Epithelial cell of proximal tubule (primary cell): ENCODE measurements at places on chromosomes 6 and 20. TPM values are rescaled to one million over a fixed set of nuclear protein-coding genes. Genes with fewer than 3 reads are reported as not detected.

DNA sequence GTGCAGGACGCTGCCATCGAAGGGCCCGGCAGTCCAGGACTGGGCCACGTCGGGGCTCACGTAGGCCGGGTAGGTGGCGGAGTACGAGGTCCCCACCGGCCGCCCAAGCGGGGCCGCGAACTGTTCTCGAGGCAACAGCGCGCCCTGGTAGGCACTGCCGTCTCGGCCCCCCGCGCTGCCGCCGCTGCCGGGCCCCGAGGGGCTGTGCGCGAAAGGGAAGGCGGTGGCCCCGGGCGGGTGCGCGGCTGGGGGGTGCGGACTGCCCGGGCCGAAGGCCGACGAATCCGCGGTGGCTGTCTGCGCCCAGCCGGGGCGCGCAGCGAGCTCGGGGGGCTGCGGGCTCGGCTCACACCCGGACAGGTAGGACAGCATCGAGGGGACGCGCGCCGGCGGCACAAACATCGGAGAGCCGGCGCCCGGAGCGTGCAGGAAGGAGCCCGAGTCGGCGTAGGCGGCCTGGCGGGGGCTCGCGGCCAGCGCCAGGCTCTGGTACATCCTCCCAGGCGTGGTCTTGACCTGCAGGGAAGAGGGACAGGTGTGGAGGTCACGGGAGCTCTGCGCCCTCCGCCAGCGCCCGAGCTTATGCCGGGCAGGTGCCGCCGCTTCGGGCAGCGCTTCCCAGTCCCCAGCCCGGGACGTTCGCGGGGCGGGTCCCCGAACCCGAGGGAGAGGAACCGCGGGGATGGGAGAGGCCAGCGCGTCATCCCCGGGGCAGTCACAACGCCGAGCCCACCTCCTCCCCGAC is 596 bp downstream of the GATA5 start:
- no peak for DNase-seq

TRIM40 gene
- not detected in 2 replicates for total RNA-seq

DNA sequence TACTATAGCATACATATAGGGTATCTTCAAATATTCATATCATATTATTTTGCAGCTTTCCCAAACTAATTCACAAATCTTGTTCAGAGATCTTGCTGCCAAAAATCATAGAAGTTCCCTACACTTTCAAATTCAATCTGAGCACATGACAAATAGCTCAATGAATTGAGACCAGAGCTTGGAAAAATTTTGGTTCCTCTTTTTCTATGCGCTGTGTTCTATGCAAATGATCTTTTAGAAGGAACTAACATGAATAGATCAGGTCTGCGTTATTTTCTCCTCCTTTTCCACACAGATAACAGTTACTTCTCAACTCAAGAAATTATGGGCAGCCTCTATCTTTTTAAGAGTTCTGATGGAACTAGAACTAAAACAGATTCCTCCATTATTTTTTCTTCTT is 316.3 kb downstream of the ARHGAP18 start:
- no peak for DNase-seq

GRCh38 chr6:165641672-165642156 is 21.3 kb downstream of the PDE10A start:
- no peak for DNase-seq

DNA sequence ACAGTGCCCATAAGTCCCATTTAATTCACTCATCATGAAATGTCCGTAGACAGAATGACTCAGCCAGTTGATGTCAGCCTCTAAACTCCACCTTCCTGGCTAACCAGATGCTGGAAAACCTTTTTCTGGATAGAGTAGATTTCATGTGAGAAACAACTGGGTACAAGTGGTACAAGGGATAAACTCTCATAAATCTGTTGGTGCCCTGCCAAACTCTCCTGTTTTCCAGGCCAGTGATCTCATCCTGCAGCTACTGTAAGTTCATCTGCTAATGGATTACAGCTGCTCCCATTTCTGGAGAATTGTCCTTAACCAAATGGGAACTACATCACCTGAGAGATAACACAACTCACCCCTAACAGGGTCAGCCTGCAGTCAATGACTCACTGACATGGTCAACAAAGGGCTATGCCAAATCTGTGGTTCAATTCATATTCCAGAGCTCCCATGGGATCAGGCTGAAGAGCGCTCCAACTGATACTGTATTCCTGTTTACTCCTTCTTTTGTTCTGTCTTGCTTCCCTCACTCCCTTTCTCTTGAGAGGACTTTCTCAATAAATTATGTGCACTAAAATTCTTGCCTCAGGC is 210.1 kb upstream of the HDDC2 start:
- DNase-seq = no peak

DNA sequence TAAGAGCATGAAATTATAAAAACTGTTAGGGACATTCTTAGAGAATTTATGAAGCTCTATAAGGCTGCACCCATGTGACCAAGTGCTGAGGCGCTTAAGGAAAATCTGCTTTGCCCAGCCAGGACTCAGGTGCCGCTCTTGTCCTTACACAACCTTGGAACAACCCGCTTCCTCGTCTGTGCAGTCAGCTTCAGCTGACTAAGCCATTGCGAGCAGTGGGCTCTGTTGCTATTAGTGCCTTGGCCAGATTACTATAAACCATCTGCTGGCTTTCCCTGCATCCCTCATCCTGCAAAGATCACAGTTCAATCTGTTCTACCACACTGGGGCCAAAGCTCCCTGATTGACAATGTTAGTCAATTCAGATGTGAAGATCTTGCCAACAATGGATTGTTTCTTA is 89.1 kb upstream of the E2F3 start:
- DNase-seq = no peak

MYH7B gene
- not detected in 2 replicates for total RNA-seq

DEFB124 gene
- not detected in 2 replicates for total RNA-seq

DNA sequence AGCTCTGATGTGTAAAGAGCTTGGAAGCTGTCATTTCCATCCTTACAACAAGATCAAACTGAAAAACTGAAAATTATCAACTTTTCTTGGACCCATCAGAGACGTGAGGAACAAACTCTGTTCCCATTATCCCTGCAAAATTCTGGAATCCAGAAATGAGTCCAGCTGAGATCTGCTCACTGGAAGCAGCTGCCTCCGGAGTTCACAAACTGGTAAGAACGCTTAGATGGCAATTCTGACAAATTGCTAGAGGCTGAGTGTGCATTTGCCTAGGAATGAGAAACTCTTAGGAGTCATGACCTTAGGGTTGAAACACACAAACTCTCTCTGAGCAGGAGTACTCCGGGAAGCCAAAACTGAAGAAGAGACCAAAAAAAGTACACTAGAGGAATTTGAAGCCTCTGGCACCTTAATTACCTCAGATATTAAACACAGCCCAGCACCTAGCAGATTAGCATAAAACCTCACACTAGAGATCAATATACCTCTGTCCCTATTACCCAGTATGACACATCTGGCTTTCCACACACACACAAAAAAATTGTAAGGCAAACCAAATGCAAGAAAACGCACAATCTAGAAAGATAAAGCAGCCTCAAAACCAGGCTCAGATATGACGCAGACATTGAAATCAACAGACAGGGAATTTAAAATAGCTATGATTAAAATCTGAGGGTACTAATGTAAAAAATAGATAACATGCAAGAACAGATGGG is 233.5 kb upstream of the SGK1 start:
- peak; percentile 74 for DNase-seq

DNA sequence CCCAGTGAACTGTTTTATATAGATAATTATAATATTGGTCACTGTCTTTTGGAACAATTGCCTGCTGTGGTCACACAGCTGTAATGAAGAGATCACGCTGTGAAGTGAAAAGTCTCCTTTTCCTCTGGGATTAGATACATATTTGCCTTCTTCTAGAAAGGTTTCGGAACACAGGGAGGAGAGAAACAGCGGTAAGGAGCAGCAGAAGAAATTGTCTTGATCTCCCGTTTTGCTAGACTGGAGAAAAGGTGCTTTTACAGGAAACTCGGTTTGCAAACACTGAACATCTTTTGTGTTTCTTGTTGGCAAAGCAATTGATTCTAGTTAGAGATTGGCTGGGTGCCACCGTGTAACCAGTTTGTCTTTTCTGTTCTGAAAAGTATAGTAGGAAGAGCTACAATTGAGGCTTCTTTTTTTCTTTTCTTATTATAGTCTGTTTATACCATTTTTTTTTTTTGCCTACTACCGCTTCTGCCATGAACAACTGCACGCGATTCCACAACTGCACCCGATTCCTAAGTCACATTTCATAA is 404.1 kb upstream of the ID4 start:
- DNase-seq = no peak

GRCh38 chr20:25056690-25057233 is 1.2 kb downstream of the ACSS1 start:
- DNase-seq = no peak

GRCh38 chr6:87397656-87398055 is 10.1 kb upstream of the CFAP206 start:
- no peak for DNase-seq

DNA sequence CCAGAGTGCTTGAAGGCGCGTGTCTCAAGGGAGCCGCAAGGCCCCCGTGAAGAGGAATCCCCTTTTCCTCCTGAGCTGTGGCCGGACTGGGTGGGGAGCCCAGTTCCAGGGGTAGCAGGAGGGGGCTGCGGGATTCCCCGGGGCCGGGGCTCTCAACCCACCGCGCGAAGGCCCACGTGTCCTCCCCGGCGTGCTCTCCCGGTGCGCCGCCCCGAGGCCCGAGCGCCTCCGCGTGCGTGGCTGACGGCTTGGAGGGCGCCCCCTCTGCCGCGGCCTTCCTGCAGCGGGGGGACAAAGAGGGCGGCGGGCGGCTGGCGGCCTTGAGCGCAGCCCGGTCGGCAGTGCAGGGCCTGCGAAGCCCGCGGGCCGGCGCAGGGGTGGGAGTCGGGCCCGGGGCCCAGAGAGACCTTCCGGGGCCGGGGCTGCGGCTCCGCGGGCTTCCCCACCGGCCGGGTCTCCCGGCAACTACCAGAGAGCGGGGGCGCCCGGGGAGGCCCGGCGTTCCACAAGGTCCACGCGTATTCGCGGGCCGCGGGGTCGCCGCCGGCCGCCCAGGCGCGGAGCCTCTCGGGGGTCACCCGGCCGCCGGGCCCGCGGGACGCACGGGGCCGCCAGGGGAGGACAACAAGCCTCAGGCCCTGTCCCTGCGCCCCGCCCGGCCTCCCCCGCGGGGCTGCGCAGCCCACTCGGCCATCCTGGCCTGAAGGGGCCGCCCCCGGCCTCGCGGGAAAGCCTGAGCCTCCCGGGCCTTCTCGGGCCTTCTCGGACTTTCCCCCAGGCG is at the start of gene FAM217A:
Gene FAM217A (minus strand): TSS at position 447 of the 781 bp plus-strand sequence. CDS start 1,723 bp downstream, outside the sequence.
- DNase-seq = no peak

DNA sequence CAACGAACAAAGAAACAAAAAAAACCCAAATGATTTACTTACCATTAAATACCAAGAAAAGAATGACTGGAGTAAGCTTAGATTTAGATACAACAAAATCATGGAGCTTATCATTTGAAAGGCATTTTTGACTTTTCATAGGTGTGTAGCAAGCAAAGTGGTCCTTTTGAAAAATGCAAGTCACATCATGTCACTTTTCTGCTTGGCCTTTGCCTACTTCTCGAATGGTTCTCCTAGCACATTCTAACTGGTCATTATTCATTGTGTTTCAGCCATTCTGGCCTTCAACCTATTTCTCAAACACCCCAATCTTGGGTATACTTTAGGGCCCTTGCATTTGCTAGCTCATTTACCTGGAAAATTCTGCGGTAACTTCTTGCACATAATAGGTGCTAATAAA is 22.6 kb downstream of the ASXL1 start:
- DNase-seq = no peak

RBM24 gene
- total RNA-seq = 3.2 and 5.4 TPM in 2 replicates

ARMH2 gene
- total RNA-seq = not detected in 2 replicates

DNA sequence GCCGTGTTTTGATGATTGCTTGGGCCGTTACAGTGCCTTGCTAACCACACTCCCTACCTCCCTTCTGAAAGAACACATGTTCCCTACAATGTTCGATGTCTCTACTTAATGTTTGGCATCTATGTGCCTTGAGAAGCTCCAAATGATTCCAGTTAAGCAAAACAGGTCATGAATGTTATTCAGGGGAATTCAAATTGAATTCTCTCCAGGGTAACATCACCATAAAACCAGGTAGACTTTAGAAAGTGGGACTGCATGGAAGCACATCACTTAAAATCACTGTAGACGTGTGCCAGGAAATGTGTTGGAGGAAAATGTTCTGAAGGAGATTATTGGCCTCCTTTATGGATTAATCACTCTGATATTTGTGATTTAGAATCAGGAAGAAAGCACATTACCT is 128.1 kb downstream of the ADAT2 start:
- no peak for DNase-seq

- DNase-seq = peak; percentile 18
These were observed 317.1 kb downstream of the ESR1 start for GRCh38 chr6:152124429-152125074.

- DNase-seq = peak; percentile 89
These were observed 62.2 kb upstream of the NUP153 start for GRCh38 chr6:17768881-17769280.

DNA sequence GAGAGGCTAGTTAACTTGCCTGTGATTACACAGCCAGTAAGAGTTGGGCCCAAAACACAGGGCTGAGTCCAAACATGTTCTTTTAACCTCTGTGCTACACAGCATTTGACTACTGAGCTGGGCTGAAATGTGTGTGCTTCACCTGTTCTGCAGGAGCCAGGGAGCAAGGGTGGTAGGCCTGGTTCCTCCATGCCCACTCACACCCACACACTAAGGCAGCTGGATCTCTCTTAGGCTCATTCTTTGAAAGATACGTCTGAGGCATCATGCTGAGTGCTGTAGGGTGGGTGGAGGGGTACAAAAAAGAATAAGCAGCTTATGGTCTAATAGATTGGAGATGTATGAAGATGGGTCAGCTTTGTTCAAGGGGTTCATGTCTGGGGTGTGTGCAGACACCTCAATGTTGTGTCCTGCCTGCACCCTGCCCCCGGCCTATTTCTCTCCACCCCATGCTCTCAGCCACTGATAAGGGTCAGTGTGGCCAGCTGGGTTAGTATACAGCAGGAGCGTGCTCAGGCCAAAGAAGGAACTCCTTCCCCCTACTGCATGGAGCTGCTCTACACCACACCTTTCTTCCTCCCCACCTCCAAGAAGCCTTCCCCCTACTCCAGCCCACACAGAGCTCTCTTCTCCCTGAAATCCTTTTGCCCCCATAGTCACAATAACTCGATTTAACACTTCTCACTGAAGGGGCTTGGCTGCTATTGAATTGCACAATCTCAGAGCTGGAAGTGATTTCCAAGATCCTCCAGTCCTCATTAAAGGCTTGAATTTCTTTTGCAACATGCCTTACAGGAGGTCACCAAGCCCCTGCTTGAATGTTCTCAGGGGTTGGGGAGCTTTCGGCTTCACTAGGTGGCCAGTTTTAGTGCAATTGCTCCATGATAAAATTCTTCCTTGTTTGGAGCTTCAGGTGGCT is 3.4 kb downstream of the PPP2R5D start:
- no peak for DNase-seq

C20orf141 gene
- total RNA-seq = 1.1 TPM in 1 of 2 replicates, not detected in the other

DNA sequence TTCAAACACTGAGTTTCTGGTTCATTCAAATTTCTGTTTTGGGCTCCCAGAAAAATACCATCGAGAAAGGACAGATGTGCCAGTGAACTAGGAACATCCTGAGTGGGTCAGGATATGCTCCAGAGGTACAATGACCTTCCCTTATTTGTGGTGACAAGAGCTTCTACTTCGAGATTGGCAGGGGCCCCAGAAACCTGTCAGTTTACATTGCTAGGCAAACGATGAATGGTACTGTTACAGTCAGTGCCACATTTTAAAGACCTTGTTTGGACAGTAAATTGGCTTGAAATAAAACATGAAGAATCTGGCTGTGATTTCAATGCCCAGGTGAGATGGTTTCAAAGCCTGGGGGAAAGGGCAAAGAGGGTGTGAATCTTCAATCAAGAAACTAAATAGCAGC is 454.5 kb upstream of the ID4 start:
- DNase-seq = no peak
